AG04450 (cell line): ENCODE measurements at places on chromosomes 2 and 18.
A peak's percentile ranks its signal among the peaks of the same experiment; 100 is the strongest.

DNA sequence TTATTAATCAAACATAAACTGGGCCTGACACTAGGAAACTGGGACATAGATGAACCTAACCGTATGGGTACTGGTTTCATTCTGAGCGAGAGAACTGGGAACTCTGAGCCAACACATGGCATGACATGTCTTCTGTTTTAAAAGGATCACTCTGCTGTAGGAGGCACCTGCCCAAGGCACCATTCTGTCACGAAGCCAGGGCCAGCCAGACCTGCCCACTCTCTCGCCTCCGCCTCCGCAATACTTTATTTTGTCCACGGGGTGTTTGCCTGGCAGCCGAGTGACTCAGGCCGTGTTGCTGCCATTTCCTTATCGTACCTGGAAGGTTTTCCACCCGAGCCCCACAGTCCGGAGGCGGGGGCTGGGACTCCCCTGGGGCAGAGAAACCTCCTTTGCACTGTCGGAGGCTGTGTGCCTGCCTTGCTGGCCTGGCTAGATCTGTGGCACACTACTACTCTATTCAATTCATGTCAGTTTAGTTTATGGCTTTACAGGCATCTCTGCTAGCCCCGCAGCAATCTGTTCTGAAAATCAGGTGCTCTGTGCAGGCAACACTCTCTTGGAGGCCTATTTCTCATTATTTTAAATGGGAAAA is 120.4 kb upstream of the ACKR3 start:
- no peak for DNase-seq

DNA sequence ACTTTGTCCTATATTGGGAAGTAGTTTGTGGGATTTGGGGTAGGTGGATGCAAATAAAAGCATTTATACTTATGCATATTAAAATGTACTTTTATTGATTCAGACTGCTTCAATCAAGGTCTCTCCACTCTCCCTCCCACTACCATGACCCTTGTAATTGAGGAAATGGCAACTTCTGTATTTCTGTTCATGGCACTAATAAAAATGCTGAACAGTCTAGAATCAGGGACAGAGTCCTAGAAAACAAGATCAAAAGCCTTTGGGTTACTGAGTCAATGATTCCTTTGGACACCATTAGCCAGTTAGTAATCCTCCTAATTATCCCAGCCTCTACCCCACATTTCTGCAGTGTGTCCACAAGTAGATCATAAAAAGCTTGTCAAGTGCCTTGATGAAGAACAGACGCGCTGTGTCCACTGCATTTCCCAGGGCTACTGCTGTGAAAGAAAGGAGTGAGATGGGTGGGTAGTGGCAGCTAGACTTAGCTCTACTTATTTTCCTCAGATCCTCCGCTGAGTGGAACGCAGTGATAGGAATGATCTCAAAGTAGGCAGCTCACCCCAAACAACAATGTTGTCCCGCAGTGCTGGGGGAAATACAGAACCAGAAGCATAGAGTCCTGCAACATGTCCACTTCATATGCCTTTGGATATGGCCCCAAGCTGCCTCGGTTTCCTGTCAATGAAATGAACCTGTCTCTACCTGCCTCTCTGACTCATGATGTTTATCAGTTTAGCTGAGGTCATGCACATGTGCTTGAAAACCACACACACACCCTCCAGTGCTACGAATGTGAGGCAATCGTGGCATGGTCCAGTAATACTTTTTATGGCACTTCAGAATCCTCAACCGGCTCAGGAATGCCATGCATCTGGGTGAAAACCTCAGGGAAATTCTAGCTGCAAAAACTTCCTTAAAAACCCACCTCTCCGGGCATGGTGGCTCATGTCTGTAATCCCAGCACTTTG is 115.5 kb downstream of the COL6A3 start:
- DNase-seq, result no peak

GRCh38 chr18:51569153-51569552 is 371.7 kb upstream of the MEX3C start:
- no peak for DNase-seq

GRCh38 chr2:121092095-121092494 is 192.9 kb downstream of the TFCP2L1 start:
- no peak for DNase-seq

- DNase-seq, result no peak
These were observed 130.0 kb downstream of the C2orf74 start for GRCh38 chr2:61291851-61292575.

DNA sequence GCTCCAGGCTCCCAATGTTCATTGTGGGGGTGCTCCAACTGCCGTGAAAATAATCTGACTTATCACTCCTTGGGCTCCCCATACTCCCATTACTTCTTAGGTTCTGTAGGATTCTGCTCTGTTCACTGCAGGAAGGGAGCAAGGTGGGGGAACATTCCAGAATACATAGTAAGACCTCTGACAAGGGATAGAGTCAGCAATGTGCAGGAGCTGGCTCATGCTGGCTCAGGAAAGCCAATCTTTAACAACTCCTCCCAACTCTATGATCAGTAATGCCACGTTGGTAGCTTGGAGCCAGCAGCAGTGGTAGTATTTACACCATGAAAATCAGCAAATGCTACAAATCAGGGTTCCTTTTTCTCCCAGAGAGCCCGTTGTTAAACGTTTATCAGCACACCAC is 44.4 kb downstream of the FECH start:
- DNase-seq, result peak; percentile 48

- no peak for DNase-seq
These were observed 416.8 kb downstream of the RNF144A start for GRCh38 chr2:7333960-7334493.
